ENCODE measurements at places on chromosomes 7 and 10. TPM values are rescaled to one million over a fixed set of nuclear protein-coding genes. Genes with fewer than 3 reads are reported as not detected.

DNA sequence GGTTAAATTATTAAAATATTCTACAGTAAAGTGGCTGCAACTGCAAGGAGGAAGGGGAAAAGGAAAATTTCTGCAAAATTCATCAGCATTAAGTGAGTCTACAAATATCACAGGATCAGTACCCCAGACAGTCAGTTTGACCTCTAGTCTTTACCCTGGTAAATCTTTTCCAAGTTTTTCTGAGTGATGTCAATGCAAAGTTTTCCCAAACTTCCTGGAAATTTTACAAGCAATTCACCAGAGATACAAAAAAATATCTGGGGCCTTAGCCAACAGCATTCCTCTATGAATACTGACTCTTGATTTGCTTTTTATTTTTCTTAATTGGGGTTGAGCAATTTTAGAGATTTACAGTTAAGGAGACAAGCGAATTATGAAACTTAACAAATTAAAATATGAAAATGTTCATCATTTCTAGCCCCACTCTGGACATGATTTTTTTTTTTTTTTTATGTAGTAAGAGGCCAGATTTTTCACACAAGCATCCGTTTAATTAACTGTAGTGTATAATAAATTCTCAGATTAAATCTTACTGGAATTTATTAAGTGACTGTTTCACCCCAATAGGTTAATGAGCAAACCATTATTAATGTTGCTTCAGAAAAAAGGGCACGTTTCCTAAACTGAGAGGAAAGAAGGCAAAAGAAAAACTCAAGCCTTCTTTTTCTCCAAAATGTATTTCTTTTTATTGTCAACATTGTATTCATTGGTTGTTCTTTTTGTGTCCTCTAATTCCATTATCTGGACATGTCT, 539.5 kb upstream of the FZD8 start:
- H3K36me3 ChIP-seq, result no peaks in the 10 kb centered on the region
- H3K27me3 ChIP-seq, result no peaks in the 10 kb centered on the region
- H3K27ac ChIP-seq, result no peak overlapping the region
- H3K4me1 ChIP-seq, result no peaks in the 10 kb centered on the region
- no peak overlapping the region for H3K4me3 ChIP-seq

- peaks cover 4% of the 10 kb centered on the region for H3K4me1 ChIP-seq
- peak; percentile 17 for DNase-seq
- peak overlapping the region; percentile 48 for H3K4me3 ChIP-seq
- H3K36me3 ChIP-seq, result no peaks in the 10 kb centered on the region
- H3K27me3 ChIP-seq, result no peaks in the 10 kb centered on the region
These were observed 23.4 kb downstream of the OR9A2 start for GRCh38 chr7:143003393-143004051.

GRCh38 chr7:17105701-17106100, 192.8 kb upstream of the AHR start:
- H3K27me3 ChIP-seq, result no peaks in the 10 kb centered on the region
- peaks cover 14% of the 10 kb centered on the region for H3K4me1 ChIP-seq
- no peak overlapping the region for H3K27ac ChIP-seq

DNA sequence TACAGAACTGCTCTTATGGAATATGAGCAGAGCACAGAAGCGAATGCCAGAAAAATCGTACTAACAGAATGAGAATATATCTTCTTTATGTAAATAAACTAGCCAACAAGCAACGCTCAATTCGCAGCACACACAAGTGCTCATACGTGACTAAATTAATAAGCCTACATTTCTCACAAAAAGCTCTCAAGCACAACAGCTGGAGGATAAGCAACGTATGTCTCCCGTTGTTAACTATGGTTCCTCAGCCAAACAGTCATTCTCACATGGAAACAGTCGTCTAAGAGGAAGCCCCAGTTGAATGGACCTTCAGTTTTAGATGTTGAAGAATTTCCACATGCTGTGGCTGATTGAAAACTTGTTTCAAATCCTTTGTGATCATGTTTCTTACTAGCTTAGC, 110.4 kb downstream of the PKD1L1 start:
- H3K4me1 ChIP-seq, result no peaks in the 10 kb centered on the region
- no peak overlapping the region for H3K27ac ChIP-seq
- H3K36me3 ChIP-seq, result no peaks in the 10 kb centered on the region

DNA sequence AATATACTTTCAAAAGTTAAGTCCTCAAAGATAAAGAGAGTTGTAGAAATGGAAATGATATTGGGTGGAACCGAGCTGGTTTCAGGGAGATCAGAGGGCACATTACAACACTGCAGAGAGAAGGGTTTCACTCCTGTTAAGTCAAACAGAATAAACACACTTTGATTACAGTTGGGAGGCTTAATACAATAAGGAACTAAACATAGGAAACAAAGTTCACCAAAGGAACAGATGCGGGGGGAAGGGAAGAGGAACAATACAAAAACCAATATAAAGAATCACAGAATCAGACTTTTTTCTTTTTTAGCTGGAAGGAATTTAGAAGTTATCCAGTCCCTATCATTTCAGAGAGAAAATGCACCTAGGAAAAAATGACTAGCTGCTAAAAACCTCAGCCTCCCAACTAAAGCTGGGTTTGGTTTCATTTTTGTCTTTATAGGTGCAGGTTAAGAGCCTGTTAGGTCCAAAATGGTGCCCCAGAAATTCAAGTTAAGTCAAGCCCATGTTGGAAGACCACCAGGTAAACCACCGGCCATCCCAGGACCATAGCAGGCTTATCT, 81.9 kb downstream of the DNMBP start:
- H3K4me1 ChIP-seq, result peaks cover 46% of the 10 kb centered on the region
- no peaks in the 10 kb centered on the region for H3K27me3 ChIP-seq
- H3K4me3 ChIP-seq, result peak overlapping the region; percentile 87
- peak overlapping the region; percentile 98 for H3K27ac ChIP-seq
- H3K36me3 ChIP-seq, result 0 out of 2 replicates have a peak, but pooled peaks cover 1% of the 10 kb centered on the region

DNA sequence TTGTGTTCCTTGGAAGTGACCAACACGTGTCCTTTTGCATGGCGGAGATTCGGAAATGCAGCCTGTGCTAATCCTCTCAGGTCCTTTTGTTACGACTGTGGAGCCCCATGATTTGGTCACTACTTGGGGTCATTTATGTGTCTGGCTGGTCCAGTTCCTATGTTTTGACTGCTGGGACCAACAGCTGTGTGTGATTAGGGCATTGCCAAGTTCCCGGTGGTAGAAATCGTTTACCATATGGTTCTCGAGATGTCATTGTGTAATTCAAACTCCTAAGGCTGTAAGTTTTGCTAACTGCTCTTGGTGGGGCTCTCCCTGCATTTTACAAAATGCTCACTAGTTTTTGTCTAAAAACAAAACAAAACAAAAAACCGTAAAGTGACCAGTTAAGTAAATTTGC, 62.0 kb downstream of the CCNY start:
- DNase-seq, result no peak
- H3K27me3 ChIP-seq, result no peaks in the 10 kb centered on the region
- no peaks in the 10 kb centered on the region for H3K4me1 ChIP-seq
- no peak overlapping the region for H3K27ac ChIP-seq

GRCh38 chr10:88986549-88987242, 3.9 kb upstream of the FAS start:
- DNase-seq, result no peak
- H3K4me1 ChIP-seq, result peaks cover 10% of the 10 kb centered on the region
- no peak overlapping the region for H3K27ac ChIP-seq
- H3K36me3 ChIP-seq, result no peaks in the 10 kb centered on the region

DNA sequence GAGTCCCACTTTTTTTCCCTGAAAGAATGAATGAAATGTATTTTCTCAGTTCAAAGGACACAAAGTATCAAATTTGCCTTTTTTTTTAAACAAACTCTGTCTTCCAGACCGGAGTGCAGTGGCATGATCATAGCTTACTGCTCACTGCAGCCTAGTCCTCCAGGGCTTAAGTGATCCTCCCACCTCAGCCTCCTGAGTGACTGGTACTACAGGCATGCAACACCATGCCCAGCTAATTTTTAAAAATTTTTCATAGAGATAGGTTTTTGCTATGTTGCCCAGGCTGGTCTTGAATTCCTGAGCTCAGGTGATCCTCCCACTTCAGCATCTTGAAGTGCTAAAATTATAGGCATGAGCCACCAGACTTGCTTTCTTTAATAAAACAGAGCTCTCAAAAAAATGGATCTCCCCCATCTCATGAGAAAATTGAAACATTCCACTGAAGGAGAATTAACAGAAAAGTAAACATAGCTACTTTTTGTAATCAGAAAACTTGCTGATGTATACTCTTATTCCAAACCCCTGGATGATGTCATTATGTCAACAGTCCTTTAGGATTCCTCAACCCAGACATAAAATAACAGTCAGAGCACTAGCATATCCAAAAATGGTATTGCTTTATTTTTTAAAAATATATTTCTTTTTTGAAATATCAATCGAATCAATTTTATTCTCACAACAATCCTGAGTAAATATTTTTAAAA, 12.3 kb upstream of the TRDMT1 start:
- no peaks in the 10 kb centered on the region for H3K27me3 ChIP-seq
- H3K4me1 ChIP-seq, result peaks cover 39% of the 10 kb centered on the region
- no peak overlapping the region for H3K27ac ChIP-seq
- no peak overlapping the region for H3K4me3 ChIP-seq
- no peak for DNase-seq

DNA sequence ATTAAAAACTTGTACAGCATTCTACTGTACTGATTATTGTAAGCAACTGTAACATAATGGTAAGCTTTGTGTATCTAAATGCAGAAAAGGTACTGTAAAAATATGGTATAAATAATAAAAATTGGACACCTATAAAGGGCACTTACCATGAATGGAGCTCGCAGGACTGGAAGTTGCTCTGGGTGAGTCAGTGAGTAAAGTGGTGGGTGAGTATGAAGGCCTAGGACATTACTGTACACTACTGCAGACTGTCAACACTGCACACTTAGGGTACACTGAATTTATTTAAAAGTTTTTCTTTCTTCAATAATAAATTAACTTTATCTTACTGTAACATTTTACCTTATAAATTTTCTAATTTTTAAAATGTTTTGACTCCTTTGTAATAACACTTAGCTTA, 118.6 kb upstream of the ASAH2 start:
- no peak for DNase-seq
- H3K27me3 ChIP-seq, result no peaks in the 10 kb centered on the region
- peaks cover 22% of the 10 kb centered on the region for H3K4me1 ChIP-seq
- H3K36me3 ChIP-seq, result peaks cover 14% of the 10 kb centered on the region
- no peak overlapping the region for H3K27ac ChIP-seq

DNA sequence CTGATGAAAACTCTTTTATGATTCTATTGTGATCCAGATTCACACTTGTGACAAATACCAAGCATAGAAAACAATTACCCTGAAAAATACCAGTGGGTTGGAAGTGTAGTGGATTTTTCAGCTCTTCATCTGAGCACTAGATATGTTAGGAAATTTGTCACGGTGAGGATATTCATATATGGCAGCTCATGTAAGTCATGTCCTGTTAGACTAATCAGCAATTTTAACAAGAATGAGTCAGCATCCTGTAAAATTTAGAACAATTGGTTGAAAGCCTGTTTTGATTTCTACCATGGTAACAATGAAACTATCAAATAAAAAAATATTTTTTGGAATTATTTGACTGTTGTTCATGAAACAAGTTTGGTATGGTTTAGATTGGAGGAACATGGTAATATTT, 334.3 kb downstream of the CACNA2D1 start:
- no peaks in the 10 kb centered on the region for H3K36me3 ChIP-seq
- no peak for DNase-seq
- H3K27me3 ChIP-seq, result no peaks in the 10 kb centered on the region
- peaks cover 6% of the 10 kb centered on the region for H3K4me1 ChIP-seq
- H3K27ac ChIP-seq, result no peak overlapping the region

GRCh38 chr7:91657483-91658071, 222.9 kb downstream of the MTERF1 start:
- H3K27me3 ChIP-seq, result no peaks in the 10 kb centered on the region
- no peak overlapping the region for H3K27ac ChIP-seq
- DNase-seq, result peak; percentile 37
- no peaks in the 10 kb centered on the region for H3K4me1 ChIP-seq

The GOLGA7B gene
- 1.1 TPM for total RNA-seq

The OPN1SW gene
- total RNA-seq, result not detected

The GDF2 gene
- total RNA-seq, result not detected

The TMEM229A gene
- total RNA-seq, result not detected

The SFMBT2 gene
- 0.07 TPM for total RNA-seq

The AZGP1 gene
- not detected for total RNA-seq

The SUGCT gene
- total RNA-seq, result 2.7 TPM

The DNAJC9 gene
- 45.6 TPM for total RNA-seq

The EFCAB10 gene
- not detected for total RNA-seq

Data from PC-9 (cell line).